Right atrium auricular region (tissue), 2 donors: ENCODE measurements at places on chromosomes 2 and 18.

- DNase-seq = no peak
Observed at GRCh38 chr2:102171946-102172345, 14.9 kb upstream of the IL1RL2 start.

- no peak for DNase-seq
Observed at GRCh38 chr2:25894135-25894830, 16.0 kb upstream of the ASXL2 start.

DNA sequence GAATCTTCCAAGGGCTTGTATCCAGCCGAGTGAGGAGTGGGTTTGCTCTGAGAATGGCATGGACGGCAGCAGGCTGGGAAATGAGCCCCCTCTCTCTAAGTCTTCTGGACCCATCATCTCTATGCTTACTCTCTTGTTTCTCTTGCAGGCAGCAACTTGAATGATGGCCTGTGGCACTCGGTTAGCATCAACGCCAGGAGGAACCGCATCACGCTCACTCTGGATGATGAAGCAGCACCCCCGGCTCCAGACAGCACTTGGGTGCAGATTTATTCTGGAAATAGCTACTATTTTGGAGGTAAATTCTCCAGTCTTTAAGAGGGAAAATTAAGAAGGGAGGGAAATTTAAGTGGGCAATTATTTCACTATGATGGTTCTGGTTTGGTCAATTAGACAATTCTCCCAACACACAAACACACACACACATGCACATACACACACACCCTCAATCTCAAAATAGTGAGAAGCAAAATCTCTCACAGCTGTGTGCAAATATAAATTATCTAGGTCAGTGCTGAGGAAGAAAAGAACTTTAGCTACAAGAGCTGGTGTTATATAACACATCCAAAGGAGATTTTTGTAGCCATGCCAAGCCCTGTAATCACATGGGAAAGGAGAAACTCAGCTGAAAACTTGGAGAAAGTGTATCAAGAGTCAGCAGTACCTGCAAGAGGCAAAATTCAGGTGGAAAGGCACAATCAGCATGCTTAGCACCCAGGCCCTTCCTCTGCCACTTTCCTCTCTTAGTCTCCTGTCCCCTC is 499.2 kb downstream of the CNTNAP5 start:
- DNase-seq = no peak

DNA sequence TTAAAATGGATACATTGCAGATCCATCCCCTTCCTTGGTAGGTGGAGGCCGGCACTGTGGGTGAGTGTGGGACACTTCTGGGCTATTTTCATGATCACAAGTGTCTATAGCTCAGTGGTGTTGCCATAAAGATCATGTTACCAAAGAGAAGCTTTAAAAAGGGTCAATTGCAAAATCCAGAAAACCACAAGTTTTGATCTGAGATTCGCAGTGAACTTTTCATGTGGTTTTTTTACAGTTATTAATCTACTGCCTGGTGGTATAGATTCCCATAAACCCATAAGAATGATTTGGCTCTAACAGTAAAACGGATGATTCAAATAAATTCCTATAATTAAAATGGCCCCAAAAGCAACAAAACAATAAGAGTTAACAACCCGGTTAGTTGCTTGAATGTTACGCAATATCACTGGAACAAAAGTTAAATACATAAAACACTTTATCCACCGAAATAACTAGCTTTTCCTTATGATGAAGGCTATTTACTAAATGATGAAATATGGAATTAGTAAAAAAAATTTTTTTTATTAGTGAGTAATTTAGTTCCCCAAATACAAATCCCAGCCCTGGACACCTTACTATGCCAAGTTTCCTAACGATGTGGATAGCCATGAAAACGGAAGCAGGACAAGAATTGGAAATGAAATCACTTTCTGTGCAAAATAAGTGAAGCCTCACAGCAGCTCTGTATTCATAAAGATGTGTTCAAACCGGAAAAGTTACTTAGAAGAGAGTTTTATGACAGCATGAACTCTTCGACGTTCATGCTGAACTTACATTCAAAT is 95.6 kb upstream of the THOC1 start:
- no peak for DNase-seq

DNA sequence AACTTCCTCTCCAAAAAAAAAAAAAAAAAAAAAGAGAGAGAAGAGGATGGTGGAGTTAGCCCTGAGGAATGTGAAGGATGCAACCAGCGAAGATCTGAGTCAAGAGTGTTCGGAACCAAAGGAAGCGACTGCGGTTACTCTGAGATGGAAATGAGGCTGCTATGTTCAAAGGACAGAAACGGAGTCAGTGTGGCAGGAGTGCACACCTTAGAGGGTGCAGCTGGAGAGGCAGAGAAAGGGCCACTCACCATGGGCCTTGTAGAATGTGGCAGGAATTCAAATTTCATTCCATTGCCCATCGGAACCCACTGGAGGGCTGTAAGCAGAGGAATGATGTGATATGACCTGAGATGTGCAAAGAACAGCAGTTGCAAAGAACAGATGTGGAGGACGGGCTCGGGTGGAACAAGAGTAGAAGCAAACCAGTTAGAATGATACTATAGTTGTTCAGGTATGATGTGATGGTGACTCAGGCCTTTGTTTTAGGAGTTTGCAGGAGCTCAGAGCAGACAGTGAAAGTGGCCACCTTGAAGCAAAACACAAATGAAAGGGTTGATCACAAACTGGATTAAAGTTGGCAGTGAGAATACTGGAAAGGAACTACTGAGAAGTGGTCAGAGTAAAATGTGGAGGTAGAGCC is 22.6 kb downstream of the ITGA6 start:
- no peak for DNase-seq

DNA sequence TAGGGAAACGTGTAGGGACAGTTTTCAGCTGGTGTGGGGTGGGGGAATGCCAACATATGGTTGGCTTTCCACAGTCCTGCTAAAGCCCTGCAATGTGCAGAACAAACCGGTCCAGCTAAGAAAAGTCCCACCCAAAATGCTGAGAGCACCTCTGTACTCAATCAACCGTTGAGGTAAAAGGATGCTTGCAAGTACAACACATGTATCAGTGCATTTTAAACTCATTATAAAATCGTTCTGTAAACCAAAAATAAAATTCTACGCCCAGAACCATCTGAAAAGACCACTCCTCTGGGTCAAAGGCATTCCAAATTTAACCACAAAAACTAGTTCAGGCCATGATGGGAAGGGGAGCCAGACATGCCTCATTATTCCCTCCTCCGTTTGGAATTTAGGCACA is 2.0 kb upstream of the TYMS start:
- no peak for DNase-seq

GRCh38 chr18:46642561-46642960 is 14.5 kb downstream of the LOXHD1 start:
- DNase-seq = no peak

DNA sequence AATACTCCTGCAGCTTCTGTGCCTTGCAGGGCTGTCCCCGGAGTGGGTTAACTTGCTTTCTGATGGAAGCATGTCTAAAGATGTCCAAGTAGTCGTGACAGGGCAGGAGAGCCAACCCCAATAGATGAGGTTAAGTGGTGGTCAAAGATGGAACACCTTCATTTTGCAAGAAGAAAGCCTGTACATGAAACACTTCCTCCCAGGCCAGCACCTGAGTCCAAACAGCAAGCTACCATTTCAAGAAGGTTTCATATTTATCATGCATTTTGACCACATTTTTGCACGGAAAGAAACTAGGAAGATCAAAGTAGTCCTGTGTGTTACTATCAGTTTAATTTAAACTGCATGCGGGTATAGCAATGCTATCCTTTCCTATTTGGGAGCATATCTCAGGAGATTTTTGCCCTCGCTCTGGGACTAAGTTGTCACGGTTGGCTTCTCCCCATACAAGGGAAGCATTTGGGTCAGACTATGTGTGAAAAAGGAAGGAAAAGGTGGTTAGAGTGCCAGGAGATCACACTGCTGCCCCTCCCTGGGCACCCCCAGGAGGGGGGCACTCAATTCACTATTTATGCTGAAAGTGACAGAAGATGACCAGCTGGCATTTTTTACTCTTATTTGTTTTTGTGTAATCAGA is 187.6 kb downstream of the ZNF521 start:
- DNase-seq = no peak

DNA sequence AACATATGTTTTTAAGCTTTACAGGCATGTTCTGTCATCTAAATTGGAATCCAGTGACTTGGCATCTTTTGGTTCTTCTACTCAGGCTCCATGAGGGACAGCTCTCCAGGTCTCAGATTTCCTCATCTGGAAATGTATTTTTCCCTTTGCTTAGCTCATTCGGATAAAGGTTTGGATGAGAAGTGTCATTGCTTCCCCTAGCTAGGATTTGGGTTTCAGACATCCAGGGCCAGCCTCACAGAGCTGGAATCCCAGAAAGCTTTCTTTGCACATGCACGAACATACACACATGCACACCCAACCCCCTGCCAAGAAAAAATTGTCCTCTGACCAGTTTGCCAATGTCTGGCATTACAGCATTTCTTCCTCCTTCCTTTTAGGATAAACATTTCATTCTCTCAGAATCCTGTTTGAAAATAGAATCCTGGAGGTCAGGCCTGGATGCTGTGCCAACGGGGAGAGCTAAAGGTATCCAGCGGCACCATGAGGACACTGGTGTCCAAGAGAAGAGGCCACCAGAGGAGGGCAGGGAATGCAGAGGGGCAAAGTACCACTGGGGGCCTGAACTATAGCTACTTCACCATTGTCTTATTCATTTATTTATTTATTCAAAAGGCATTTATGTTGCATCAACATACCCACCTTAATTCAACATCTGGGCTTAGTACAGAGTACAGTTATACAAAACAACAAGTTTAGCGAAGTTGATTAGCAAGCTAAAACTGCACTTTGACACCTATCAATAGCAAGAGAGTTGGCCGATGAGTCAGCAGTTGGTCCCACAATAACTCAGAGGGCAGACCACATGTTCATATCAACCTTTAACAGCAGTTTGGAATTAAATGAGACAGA is 97.9 kb upstream of the ATL2 start:
- no peak for DNase-seq

DNA sequence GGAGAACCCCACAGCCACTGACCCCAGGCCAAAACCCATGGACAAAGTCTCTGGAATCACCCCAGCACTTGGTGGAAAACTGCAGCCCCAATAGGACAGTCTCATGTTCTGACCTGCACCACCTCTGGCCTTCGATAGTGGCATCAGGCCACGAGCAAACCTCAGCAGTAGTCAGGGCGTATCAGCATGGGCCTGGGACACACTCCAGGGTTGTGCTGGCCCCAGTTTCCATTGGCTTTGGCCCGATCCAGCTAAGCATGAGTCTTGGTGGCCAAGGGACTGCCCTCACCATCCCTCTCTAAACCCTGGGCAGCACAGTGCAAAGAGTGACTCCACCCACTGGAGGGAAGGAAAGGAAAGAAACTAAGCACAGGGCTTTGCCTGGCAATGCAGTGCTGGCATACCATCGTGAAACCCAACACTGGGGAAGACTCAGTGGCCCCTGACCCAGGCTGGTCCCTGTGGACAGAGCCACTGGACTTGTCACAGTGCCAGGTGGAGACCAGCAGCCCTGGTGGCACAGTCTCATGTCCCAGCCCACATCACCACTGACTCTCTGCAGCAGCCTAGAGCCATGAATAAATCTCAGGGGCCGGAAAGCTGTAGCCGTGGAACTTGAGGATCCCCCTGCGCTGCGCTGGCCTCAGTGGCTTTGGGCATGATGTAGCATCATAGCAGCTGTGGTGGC is 46.3 kb downstream of the ZNF519 start:
- no peak for DNase-seq

DNA sequence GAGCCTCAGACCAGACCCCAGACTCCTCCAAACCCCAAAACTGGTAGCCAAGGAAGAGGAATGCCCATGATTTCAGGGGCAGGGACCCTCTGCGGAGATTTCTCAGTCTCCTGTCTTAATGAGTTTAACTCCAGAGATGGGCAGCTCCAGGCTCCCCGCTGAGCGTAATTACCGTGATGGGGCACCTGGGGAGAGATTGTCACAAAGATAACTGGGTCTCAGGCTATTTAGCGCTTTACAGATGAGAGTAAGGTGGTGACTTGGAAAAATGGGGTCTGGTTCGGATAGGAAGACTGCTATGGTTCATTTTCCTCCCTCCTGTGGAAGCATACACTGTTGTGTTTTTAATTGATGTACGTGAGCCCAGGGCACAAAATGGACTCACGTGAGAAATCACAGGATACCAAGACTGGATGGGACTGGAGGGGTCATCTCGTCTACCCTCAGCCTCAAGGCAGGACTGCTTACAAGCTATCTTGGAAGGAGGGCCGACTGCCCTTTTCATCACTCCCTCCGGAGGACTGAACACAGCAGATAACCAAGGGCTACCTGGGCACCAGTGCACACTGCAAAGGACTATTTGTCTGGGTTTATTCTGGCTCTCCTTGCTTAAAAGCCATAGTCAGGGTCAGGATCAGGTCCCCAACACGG is 427.8 kb downstream of the ZNF521 start:
- no peak for DNase-seq

DNA sequence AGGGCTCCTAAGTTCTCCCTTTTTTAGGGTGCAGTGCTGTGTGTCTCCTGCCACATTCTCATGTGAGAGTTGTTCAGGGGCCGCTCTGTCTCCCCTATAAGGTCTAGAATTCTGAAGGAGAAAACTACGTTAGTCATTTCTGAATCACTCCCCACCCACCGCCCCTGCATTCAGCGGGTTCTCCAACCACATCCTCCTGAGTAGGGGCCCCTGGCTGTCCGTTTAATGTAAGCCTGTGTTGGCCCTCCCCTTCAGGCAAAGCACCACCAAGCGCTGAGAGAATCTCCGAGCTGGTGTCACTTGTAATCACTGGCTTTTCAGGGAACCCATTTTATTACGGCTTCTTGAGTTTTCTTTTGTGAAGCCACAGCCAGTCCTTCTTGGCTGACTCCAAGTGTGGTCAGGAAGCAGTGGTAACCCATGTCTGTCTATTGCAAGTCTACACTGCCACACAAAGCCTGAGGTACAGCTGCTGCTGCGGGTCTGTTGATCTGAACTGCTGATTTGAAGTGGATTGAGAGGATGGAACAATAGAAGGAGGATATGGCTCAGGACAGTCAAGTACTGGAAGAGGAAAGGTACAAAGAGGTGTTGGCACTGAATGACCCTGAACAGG is 16.9 kb downstream of the LCT start:
- DNase-seq = no peak

GRCh38 chr2:231323316-231323715 is 72.2 kb upstream of the B3GNT7 start:
- no peak for DNase-seq

- DNase-seq = no peak
Observed at GRCh38 chr2:80461505-80462197, 157.1 kb upstream of the LRRTM1 start.

- DNase-seq = no peak
Observed at GRCh38 chr18:61362511-61362910, 29.3 kb downstream of the CDH20 start.

GRCh38 chr18:6629635-6630140 is 99.8 kb upstream of the ARHGAP28 start:
- DNase-seq = no peak

GRCh38 chr18:78753240-78753639 is 226.4 kb upstream of the SALL3 start:
- DNase-seq = no peak

GRCh38 chr2:181957668-181958067 is 28.0 kb upstream of the PPP1R1C start:
- DNase-seq = no peak

- no peak for DNase-seq
Observed at GRCh38 chr2:224077773-224078507, 38.9 kb upstream of the SERPINE2 start.

- no peak for DNase-seq
Observed at GRCh38 chr2:48272199-48272598, 257.8 kb upstream of the STON1 start.

- no peak for DNase-seq
Observed at GRCh38 chr2:102619414-102620319, at the start of gene SLC9A2. TSS of gene SLC9A2 (plus strand) at chr2:102619553. CDS start at chr2:102619849, 296 bp downstream.
